ENCODE measurements at places on chromosomes 3 and 15.
A peak's percentile ranks its signal among the peaks of the same experiment; 100 is the strongest.

GRCh38 chr15:83109532-83109931, 2.1 kb downstream of the TM6SF1 start:
- DNase-seq, result no peak

DNA sequence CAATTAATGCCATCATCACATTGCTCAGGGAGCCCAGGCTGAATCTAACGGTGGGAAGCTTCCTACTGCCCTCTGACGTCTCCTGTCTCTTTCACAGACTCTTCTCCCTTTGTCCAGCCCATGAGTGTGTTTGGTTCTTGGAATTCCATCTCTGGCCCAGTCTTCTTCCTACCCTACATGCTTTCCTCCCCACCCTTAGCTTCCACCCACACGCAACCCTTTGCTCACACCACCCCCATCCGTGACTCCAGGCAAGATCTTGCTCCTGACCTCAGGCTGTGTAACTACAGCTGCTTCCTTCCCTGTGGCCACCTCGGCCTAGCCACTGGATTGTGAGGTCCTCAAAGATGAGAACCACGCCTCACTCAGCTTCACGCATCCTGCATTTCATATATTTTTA, 72.3 kb upstream of the THBS1 start:
- no peak for DNase-seq

- no peak for DNase-seq
These were observed 153.4 kb downstream of the OTOL1 start for GRCh38 chr3:161649900-161650484.

- no peak for DNase-seq
These were observed 2.4 kb downstream of the EHD4 start for GRCh38 chr15:41969851-41970431.

DNA sequence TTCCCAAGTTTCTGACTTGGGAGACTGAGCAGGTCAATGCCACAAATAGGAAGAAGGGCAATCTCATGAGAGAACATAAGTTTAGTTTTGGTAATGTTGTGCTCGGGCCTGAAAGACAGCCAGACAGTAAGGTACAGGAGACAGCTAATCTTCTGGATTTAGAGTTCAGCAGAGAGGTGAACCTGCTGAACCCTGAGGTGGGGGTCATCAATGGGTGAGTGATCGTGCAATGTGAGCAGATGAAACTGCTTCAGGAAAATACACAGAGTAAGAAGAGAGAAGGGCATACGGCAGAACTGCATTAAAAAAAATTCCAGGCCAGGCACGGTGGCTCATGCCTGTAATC, 23.3 kb downstream of the RUBCN start:
- no peak for DNase-seq

DNA sequence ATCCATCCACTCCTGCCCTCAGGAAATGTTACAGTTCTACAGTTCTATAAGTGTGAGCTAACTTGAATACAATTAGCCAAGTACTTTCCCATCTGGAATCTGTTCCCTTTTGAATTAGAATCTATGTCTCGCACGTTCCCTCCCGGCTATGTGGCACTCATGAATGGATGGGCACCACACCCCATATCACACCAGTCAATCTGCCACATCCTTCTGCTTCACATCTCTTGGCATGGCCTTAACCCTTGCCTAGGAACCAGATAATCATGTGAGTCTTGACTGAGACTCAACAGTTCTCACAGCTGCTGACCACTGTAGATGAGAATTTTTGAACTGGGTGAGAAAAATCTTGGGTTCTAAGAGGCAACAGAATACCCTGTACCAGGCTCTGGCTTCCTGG, 180.2 kb downstream of the TNIK start:
- DNase-seq, result no peak

DNA sequence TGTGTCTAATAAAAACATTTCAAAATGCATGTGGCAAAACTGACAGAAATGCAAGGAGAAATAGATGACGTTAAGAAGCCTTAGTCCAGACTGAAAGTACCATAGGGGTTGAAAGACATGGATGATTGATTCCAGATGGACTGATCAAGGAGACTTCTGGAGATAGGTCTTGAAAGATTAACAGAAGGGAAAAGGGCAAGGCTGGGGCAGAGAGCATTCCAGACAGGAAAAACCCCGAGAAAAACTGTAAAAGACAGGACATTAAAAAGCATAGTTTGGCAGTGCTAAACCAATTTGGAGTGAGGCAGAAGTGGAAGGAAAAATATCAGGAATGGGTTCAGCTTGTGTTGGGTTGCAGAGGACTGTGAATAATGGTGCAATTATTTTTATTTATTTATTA, 375.2 kb upstream of the SGO1 start:
- no peak for DNase-seq

DNA sequence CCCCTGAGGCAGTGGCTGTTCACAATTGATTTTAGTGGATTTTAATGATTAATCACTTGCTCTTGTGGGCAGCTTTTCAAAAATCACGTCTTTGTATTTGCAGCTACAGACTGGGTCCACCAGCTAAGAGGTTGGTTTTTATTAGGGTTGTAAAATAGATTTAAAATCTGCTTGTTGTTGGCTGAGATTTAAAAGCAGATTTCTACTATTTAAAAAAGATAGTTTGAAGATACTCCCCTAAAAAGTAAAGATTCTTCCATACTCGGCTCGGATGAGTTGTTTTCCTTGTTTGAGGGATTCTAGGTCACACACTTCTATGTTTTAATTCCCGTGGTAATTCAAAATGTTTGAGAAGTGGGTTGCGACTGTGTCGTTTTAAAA, 1.7 kb downstream of the KLHL24 start:
- no peak for DNase-seq

- DNase-seq, result no peak
These were observed 428.4 kb upstream of the MDFIC2 start for GRCh38 chr3:70740872-70741271.

DNA sequence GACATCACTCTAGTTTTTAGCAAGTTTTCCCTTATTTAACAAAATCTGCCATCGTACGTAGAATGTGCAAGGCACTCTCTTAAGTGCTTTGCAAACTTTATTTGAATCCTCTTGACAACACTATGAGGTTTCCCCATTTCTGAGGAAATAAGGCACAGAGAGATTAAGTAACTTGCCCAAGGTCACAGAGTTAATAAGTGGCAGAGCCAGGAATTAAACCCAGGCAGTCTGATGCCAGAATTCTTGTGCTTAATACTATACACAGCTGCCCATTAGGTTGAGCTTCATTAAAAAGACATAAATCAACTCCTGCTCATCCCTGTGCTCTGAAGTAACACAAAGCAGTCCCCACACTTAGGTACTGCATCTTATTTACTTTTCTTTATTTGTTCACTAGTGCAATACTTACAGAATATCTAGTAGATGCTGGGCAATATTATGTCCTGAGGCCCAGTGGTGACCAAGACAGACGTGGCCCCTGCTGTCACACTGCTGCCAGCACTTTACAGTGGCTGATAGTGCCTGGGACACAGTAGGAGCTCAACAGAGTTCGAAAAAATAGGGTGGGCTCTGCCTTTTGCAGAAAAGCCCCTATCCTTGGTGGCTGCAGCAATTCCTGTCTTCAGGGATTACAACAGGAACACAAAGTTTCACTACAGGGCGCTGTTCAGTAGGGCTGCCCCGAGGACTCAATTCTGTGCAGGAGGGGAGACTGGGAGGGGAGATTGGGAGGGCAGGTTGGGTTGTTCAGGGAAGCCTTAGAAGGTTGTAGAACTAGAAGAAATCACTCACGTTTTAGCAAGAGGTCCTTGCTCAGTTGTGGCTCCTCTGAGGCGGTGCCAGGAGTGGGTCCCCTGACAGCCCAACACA, 138.3 kb upstream of the TPM1 start:
- no peak for DNase-seq

- peak; percentile 68 for DNase-seq
These were observed 474 bp downstream of the ATP2C1 start for GRCh38 chr3:130894130-130894985.

- no peak for DNase-seq
These were observed 218.4 kb upstream of the LMCD1 start for GRCh38 chr3:8283193-8283592.

DNA sequence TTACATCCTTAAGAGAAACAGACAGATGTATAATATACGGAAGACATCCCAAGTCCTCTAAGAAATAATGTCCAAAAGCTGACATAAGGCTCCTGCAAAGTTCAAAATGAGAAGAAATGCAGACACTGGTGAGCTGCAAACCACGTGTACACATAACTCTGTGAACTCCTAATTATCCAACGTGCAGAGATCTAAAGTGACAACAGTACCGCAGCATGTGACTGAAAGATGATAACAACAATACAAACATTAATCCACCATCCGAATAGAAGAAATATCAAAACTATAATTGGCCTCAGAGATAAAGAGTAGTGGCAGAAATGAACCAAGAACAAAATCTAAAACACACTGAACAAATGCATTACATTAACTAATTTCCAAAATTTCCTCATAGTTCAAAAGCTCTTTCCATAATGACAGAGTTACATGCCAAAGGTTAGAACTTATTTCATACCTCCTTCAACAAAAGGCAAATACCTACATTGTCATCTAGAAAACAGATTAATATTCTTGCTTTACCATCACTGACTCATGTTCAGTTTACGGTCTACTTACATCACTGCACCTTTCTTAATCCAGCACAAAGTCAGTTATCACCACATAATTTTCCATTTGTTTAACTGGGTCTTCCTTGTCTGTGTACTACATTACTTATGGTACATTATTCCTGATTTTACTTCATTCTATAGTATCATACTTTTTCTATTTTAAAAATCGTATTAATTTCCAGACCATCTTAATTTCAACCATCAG, 2.2 kb downstream of the PDCD10 start:
- DNase-seq, result no peak

DNA sequence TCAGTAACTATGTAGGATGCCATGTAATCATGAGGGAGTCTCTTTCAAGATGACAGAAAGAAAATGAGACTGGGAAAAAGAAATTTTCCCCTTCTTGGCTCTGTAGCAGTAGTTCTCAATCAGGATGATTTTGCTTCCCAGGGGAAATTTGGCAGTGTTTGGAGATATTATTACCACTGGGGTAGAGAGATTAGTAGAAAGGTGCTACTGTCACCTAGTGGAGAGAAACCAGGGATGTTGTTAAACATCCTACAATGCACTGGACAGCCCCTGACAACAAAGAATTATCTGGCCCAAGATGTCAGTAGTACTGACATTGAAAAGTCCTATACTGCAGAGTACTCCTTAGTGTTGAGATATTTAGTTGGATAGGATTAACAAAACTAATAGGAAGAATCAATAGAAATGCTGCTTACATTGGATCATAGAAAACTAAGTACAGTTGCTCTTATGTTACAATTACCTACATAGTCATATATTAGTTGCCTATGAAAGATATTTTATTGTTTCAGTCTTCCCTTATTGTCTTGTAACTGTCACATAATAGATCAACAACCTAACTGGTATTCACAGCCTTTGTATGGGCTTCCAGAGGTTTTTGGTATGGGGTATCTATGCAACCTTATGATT, 433.3 kb downstream of the RAP2B start:
- no peak for DNase-seq

GRCh38 chr3:132535575-132536441, 61.3 kb upstream of the ACKR4 start:
- DNase-seq, result no peak

DNA sequence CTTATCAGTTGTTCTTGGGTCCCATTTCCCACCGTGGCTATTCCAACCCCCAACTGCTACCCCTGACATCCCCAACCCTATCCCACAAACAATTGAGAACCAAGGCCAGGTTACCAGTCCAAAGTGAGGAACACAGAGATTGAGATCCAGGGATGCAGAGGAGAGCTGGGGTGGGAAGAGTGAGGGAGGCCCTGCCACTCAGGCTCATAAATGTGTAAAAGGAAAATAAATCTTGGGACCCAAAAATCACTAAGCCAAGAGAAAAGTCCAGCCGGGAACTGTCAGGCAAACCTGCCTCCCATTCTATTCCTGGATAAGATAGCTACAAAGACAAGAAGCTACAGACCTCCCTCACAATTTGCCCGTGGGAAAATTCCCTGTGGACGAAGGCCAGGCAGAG, 101.1 kb upstream of the DLG1 start:
- DNase-seq, result no peak

DNA sequence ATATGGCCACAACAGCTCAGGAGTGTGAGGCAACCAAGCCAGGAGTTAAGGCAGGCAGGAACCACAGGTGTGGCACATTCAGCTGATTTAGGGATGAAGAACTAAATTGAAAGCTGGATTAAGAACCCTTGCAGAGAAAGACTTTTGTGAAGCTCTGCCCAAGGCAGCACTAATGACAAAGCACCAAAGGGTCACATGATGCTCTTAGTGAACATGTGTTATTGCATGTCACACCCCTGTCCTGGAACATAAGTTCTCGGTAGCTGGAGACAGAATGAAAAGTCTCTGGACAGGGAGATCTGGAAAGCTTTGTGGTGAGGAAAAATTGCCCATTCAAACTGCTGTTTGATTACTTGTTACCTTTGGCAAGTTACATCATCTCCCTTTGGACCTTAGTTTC, 3.2 kb downstream of the EAF1 start:
- no peak for DNase-seq

- no peak for DNase-seq
These were observed 214.2 kb upstream of the PROK2 start for GRCh38 chr3:71998995-71999673.

GRCh38 chr3:185063431-185063830, 89.4 kb downstream of the C3orf70 start:
- no peak for DNase-seq

GRCh38 chr3:52670621-52671521, 14.8 kb downstream of the PBRM1 start:
- DNase-seq, result peak; percentile 77

DNA sequence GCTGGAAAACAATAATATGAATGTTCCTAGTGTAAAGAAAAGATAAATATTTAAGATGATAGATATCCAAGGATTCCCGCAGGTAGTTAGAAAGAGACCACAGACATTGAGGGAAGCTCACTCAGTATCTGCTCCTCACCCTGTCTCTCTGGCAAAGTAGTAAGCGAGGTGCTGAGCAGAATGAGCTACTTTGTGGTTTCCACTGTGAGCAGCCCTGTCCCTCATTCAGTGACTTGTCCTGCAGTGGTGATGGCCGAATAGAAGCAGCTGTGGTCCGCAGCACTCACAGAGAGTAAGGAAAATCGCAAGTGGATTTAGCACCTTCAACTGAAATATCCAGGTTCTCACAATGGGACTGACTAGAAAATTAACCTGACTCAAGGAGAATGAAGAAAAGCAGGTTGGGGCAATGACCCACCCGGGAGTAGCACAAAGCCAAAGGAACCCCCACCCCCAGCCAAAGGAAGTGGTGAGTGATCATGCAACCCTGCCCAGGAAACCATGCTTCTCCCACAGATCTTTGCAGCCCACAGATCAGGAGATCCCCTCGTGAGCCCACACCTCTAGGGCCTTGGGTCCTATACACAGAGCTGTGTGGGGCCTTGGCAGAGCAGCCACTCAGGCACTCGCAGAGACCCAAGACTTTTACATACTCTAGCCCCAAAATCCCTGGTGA, 21.8 kb upstream of the SLC25A38 start:
- peak; percentile 85 for DNase-seq

GRCh38 chr3:124227150-124227630, 235.3 kb upstream of the ROPN1 start:
- DNase-seq, result no peak

DNA sequence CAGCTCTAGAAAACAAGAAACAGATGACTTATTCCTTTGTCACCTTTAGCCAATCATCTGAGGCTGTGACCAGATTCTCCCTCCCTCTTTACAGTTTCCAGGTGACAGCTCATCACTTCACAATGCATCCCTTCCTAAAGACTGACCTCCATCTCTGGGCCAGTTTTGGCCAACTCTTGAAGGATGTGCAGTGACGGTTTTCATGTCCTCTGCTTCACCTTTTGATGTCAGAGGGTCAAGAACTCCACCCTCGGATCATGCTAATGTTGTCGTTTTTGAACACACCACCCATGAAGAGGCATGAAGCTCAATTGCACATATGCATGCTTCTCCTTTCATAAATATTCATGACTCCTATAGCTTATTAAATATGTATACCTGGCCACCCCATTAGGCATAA, 161.2 kb upstream of the SYNPR start:
- DNase-seq, result no peak

All from natural killer cell treated with Interleukin-12 subunit alpha and Interleukin-12 subunit beta and Interleukin-15 and Interleukin-18, amount 100 ng/mL, for 72 hours (primary cell).